ENCODE measurements at places on chromosomes 5 and 9.

- no peak for DNase-seq
Observed at GRCh38 chr5:132465059-132465707, 25.4 kb downstream of the IRF1 start.

DNA sequence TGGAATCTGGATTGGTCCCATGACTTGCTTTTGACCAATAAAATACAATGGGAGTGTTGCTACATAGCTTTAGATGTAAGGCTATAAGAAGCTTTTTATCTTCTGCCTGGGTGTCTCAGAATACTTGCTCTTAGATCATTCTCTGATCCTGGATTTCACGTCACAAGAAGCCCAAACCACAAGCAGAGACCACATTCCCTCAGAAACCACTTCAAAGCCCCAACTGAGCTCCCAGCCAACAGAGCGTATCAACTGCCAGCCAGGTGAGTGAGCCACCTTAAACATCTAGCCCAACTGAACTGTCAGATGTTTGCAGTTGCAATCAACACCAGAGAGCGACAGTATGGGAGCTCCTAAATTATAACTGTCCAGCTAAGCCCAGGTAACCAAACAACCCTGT is 687.1 kb downstream of the TLE1 start:
- no peak for DNase-seq

- DNase-seq, result no peak
Observed at GRCh38 chr5:130278136-130278535, 373.9 kb downstream of the CHSY3 start.

- DNase-seq, result no peak
Observed at GRCh38 chr5:11248966-11249365, 487.9 kb upstream of the DAP start.

DNA sequence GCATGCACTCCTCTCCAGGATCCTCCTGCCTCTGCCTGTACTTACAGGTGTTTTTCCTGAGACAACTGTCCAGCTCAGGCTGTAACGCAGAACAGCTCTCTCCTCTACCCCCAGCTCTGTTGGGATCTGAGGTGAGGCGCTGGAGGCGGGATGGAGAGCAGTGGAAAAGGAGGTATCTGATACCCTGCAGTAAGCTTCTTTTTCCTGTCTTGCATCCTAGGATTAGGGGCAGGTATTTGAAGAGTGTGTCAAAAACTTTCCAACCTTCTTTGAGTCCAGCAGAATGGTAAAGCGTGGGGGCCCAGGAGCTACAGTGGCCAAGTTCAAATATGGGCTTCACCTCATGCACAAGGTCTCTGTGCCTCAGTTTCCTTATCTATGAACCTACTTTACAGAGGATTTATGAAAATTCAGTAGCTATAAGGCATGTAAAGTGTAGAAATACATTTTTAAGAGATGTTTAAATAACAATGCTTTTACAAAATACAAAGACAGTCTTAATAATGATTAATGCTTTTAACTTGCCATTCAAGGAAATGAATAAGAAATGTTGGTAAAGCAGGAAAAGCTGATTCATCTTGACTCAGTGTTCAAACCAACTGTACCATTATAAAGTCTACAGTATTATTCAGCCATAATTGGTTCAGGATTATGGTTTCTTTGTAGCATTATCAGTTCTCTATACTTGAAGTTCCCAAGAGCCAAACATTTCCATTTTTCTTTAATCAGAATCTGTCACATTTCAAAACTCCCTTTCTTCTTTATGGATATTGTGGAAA is 26.1 kb downstream of the MAP1B start:
- DNase-seq, result no peak

DNA sequence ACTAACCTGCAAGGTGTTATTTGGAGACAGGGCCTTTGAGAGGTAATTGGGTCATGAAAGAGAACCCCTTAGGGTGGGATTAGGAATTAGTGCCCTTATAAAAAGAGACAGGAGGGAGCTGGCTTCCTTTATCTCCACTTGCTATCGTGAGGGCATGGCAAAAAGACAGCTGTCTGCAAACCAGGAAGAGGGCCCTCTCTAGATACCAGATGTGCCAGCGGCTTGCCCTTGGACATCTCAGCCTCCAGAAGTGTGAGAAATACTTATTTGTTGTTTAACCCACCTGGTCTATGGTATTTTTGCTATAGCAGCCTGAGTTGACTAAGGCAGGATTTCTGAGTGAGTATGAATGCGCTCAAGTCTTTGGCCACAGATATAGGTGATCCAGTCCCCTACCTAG is 978 bp upstream of the RGS14 start:
- DNase-seq, result no peak

GRCh38 chr5:32462618-32463017 is 18.1 kb upstream of the ZFR start:
- DNase-seq, result no peak

DNA sequence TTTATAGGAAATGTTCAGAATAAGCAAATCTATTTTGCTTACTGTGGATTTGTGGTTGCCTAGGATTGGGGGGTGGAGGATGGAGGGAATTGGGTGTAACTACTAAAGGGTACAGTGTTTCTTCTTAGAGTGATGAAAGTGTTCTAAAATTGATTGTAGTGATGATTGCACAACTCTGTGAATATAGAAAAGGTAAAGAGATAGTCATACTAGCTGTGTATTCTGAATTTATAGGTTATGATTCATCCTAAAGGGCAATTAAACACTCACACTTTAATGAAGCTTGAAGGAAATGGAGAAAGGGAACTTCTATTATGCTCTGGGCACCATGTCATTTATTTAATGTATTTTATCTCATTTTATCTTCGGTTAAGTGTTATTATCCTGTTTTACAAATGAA is 9.9 kb downstream of the TXNDC8 start:
- no peak for DNase-seq

DNA sequence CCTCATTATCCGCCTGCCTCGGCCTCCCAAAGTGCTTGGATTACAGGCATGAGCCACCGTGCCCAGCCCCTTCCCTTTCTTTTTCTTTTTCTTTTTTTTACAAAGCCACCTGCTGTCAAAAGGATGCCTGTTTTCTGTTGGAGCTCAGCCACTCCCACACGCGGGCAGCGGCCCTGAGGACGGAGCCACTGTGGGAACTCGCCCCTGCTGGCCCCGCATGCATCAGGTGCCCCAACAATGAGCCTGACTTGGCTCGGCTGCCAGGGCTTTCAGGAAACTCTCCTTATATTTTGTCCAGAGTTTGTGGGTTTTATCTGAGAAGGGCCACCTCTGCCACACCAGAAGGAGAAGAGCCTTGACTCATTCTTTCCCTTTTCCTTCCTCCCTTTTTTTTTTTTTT is 37.1 kb upstream of the LRRC14B start:
- no peak for DNase-seq

DNA sequence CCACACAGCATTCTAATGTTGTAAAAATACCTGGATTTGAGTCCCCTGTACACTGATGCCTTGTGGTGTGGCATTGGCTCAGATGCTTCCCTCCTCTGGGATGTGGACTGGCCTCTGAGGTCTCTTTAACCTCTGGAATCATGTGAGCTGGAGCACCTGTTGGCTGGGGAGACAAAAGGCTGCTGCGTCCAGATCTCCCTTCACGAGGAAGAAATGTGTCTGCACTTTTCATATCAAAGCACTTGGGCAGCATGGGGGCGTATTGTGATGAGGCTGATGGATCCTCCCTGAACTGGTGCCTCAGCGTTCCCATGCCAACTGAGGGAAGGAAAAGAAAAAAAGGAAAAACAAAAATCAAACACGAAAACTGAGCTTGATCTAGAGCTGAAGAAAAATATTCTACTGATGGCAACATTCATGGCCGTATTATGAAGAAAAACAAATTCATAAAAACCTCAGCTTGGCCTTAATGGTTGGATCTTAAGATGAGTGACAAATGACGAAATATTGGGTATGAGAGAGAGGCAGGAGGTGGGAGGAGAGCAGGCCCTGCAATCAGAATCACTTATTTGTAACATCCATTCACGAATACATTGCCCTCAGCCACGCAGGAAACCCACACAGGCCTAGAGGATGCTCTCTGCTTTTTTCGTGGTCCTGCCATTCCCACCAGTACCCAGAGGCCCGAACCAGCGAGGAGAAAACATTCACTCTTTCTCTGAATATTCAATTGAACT is 26.2 kb downstream of the GRIA1 start:
- no peak for DNase-seq

GRCh38 chr9:24624481-24624880 is 78.8 kb upstream of the IZUMO3 start:
- no peak for DNase-seq

DNA sequence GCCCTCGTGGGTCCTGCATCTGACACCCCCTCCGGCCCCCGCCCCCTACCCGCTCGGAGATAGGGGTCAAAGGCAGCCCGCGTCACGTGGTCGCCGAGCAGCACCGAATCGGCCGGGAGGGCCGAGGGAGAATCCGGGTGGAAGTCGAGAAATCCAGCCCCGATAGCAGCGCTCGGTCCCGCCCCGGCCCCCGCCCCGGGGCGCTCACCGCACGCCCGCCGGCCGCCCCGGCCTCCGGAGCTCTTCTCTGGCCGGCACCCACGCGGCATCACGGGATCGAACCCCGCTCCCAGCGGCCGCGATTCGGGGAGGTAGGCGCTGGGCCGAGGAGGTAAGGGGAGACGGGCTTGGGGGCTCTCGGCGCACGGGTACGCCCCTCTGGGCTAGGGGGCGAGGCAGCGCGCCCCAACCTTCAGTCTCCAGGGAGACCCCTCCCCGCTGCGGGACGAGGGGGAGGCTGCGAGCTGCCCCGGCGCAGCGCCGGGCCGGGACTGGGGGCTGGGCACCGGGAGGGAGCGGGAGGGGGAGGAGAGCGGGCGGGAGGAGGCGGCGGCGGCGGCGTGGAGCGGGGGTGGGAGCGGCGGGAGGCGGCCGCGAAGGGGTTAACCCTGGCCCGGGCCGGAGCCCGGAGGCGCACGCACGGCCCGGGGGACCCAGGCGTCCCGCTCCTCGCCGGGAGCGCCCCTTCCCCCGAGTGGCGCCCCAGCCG is 22.1 kb upstream of the NDST1 start:
- peak; percentile 34 for DNase-seq

DNA sequence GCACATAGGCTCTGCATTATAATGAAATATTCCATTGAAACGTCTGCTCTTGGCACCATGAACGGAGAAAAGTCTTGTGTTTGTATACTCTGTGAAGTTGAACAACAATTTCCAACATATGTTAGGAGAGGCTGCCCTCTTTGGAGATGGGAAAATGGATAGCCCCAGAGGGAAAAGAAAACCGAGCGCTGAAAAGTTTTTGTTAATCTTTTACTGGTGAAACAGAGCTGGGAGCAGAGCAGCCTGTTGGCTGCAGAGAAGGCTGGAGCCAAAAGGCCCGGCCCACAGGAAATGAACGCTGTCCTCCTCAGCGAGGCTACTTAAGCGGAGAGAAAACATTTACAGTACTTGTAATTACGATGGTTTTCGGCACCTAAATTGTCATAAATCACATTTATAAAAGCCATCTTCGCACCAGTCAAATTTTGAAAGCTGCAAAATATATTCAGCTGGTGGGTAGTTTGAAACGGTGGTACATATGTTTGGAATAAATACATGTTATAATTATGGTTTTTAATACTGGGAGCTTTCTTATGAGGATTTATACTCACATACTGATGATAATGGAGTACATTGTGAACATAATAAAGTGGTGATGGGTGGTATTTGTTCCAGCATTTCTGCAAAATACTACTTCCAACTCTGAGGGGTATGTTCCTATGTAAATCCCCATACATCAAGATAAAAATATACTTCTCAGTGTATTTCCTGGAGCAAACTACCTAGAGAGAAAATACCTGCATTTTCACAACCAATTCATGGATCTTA is 129.6 kb upstream of the CNTLN start:
- no peak for DNase-seq

- no peak for DNase-seq
Observed at GRCh38 chr5:61319388-61320146, 12.5 kb upstream of the ZSWIM6 start.
